Breast epithelium (tissue), 4 donors: ENCODE measurements at places on chromosomes 11 and 22.
A peak's percentile ranks its signal among the peaks of the same experiment; 100 is the strongest.

DNA sequence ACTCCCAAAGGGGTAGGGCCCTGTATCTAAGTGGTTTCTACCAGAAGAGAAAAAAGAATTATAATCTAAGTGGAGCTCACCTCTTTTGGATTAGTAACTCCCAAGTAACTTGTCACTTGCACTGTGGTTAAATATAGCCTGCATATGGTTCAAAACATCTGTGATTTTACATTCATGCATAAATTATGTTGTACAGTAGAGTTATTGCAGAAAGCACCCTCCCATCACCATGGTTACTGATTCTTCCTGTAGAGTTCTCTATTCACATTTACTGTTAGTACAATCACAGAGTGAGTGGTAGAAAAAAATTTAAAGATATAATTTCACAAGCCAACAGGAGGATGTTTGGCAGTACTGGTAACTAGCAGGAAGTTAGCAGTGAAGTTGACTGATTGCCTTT, 80.4 kb downstream of the LRRC4C start:
- DNase-seq: no peak

DNA sequence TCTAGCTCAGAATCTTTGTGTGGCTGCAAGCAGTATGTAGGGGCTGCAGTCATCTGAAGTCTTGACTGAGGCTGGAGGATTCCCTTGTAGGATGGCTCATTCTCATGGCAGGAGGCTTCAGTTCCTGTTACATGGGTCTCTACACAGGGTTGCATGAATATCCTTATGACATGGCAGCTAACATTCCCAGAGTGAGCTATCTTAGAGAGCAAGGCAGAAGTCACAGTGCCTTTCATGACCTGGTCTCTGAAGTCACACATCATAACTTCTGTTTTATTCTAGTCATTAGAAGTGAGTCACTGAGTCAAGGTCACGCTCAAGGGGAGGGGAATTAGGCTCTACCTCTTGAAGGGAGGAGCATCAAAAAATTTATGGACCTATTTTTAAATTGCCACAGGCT, 10.3 kb upstream of the SPON1 start:
- no peak for DNase-seq

DNA sequence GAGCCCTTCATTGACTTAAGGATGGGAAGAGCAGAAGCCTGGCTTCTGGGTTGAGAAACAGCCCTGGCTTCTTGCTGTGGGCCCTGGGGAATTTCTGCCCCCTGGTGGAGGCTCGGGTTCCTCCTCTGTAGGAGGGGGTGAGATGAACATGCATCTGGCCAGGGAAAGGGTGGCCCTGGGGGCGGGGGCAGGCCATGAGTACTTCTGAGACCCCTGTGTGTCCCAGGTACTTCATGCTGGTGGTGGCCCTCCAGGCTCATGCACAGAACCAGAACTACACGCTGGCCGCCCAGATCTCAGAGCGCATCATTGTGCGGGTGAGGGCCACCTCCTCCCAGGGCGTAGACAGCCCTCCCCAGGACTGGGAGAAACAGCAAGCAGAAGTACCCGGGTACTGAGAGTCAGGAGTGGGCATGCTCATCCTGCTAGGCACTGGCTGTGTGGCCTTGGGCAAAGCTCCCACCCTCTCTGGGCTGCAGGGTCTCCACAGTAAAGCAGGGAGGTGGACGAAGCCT, 15.8 kb downstream of the TMEM258 start:
- DNase-seq: no peak

DNA sequence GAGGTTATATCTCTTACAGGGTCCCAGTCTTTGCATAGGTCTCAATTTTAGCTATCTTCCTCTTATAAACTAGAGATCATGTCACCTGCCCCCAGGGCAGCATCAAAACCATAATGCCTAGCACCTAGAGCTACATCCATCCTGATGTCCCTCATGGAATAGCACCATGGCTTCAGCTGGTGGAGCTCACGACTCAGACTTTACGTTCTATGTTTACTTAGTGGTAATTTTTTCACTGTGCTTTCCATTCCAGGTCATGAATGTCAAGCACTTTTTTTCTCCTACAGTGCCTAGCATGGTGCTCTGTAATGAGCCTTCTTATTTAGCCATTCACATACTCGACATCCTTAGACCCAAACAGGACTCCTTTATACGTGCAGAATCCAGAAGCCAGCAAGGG, 58.4 kb downstream of the RPUSD4 start:
- no peak for DNase-seq

- DNase-seq: no peak
Measured at GRCh38 chr11:40104941-40105550, 1354.4 kb downstream of the LRRC4C start.

- DNase-seq: no peak
Measured at GRCh38 chr22:28425211-28425610, 254.4 kb downstream of the TTC28 start.

DNA sequence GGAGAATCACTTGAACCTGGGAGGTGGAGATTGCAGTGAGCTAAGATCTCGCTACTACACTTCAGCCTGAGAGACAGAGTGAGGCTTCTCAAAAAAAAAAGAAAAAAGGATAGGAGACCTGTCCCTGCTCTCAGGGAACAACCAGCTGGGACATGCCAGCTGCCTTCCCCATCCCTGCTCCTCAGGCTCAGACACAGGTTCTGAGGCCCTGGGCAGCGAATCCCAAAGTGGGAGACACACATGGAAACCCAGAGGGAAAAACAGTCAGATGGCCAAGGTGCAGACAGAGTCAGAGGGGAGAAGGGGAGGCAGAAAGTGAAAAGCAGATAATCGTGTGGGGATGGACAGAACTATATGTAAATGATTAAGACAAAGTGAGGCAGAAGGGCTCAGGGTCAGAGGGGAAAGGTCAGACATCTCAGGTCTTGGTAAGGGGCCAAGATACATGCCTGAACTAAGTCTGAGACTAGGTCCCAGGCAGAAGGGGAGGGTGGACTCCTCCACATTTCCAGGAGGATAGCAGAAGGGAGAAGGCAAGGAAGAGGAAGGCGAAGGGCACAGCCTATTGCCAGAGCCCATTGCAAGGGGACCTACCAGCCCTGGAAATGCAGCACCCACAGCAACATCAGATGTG, 14.2 kb downstream of the STARD10 start:
- DNase-seq: no peak

DNA sequence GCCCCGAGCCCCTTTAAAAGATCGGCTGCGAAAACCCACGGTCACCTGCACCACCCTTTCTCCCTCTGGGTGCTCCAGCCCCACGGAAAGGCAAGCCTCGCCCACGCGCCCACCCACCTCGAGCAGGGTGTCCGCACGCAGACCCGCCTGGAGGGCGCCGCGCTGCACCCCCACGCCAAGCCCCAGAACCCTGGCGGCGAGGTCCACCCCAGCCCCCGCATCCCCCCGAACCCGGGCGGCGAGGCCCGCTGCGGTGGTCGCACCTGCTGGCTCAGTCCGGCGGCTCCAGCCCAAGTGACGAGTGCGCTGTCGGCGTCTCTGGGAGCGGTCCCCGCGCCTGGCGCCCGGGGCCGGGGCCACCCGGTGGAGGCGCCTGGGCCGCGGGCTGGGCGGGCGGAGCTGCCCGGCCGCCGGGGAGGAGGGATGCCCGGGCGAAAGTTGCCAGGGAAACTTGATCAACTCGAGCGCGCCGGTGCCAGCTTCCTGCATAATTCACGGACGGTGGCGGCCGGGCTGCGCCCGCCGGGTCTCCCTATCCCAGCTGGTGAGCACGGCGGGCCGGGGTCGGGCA, 1.1 kb downstream of the SHANK2 start:
- DNase-seq: peak; percentile 62

- no peak for DNase-seq
Measured at GRCh38 chr11:65700399-65700798, 11.7 kb upstream of the KAT5 start.

- DNase-seq: no peak
Measured at GRCh38 chr11:127470306-127470884, 469.8 kb upstream of the KIRREL3 start.

DNA sequence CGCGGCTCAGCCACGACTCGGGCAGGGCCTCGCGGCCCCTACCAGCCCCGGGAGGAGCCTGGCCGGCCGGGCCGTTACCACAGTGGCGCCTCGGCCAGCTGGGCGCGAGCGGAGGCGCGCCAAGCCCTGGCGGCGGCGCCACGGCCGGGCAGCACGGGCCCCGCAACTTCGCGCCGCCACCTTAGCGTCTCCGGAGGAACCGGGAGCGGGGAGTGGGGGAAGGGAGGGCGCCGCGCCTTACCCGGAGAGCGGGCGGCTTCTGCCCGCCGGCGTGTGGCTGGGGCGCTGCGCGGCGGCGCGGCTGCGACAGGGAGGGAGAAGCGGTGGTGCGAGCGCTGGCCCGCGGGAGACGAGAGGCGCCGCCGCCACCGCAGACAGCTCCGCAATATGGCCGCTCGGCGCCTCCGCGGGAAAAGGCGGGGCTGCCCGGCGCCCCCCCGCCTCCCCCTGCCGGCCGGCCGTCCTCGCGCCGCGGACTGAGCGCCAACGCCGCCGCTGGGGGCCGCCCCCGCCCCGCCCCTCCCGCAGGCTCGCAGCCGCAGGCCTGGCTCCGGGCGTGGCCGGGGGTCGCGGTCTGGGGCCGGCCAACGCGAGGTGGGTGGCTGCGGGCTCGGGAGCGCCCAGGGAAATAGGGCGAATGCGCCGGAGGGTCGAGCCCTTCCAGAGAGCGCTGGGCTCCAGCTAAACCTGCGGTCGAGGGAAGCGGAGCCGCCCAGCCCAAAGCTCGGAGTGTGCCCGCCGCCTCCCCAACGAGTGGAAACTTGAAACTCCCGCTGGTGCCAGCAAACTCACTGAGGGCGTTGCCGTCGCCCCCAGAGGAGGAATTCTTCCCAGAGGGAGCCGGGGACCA, at the start of gene RDX:
TSS of gene RDX (minus strand) at position 389 of the 850 bp plus-strand sequence. CDS start 16,922 bp downstream, outside the sequence.
- peak; percentile 55 for DNase-seq

DNA sequence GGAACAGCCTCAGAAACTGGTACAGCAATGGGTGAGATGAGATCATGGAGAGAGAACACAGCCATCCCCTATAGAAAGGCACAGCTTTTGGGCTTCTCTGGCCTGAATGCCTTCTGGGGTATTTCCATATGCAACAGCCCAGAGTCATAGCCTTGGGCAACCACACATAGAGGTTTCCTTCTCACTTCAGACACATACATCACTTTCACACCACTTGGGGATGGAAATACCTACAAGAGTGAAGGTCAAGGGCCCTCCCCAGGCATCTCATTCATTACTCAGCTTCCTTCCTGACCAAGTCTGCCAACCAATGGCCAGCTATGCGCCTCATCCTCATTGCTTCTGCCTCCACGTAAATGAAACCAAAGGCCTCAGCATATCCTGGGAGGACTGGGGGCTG, 17.7 kb upstream of the OLFML1 start:
- DNase-seq: no peak

GRCh38 chr11:84889556-84889955, 737.6 kb downstream of the DLG2 start:
- no peak for DNase-seq

- DNase-seq: peak; percentile 51
Measured at GRCh38 chr11:123062892-123063825, 1.2 kb upstream of the HSPA8 start.

- DNase-seq: no peak
Measured at GRCh38 chr11:79377406-79377805, 63.4 kb downstream of the TENM4 start.

- DNase-seq: peak; percentile 34
Measured at GRCh38 chr11:73969991-73970800, 12.4 kb downstream of the UCP2 start.

- DNase-seq: no peak
Measured at GRCh38 chr22:37498289-37498909, 12.2 kb upstream of the MFNG start.

GRCh38 chr22:23385678-23386631, 194.1 kb downstream of the IGLL1 start:
- peak; percentile 87 for DNase-seq

DNA sequence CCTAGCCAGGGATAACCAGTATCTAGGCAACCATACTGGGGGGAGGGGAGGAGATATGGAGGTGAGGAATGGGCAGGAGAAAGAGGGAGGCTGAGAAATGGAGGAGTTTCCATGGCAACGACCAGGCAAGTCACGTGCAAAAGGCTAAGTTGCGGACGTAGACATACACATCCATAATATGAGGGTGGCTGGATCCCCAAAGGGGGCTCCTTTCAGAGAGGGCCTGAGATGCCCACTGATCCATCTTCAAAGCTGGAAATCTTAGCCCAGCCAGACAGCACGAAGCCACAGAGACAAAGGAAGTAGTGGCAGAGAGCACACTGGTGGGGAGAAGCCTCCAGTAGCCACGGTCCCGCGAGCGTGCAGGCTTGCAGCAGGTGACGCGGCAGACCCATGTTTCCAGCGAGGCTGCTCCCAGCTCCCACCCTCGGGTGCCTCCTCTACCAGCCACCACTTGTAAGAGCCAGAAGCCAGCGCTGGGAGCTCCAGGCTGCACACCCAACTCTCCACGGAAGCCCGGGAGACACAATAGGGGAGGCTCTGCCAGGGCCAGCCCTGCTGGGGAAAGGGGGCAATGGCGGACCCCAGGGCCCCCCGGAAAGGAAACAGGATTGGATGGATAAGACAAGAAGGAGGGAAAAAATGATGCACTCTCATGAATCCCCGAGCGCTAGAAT, 938 bp downstream of the FXYD6 start:
- DNase-seq: no peak

DNA sequence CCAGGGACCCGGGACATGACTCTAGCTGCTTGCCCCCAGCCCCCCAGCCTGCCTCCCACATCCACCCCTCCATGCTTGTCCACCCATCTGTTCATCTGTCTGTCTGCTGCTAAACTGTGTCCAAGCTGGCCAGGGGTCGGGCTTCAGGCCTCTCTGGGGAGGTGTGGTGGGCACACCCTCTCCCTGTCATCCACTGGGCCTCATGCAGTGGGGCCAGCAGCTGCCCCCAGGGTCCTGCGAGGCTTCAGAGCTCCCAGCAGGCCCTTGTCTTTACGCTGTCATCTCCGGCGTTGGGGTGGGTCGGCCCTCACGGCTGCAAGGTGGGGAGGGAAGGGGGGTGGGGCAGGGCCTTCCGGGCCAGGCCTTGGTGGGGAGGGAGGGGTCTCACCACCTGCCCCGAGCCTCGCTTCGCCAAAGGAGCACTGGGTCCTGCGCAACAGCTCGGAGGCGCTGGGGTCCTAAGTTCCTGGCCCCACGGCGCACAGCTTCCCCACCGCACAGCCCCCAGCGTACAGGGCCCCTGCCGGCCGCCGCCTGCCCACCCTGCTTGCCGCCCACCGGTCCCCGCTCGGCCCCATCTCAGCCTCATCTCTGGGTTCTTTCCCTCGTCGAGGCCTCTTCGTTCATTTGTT, 26.7 kb downstream of the MOB2 start:
- DNase-seq: no peak

- no peak for DNase-seq
Measured at GRCh38 chr22:27785831-27786230, 15.7 kb downstream of the MN1 start.

GRCh38 chr11:44456544-44457300, 108.7 kb upstream of the CD82 start:
- no peak for DNase-seq

- peak; percentile 47 for DNase-seq
Measured at GRCh38 chr11:69912911-69913451, 93.8 kb upstream of the FGF3 start.
